Airway epithelial cell (primary cell): ENCODE measurements at places on chromosomes 1 and 21. TPM values are rescaled to one million over a fixed set of nuclear protein-coding genes. Genes with fewer than 3 reads are reported as not detected.

PWP2 gene
- total RNA-seq: 7.3 and 12.8 TPM in 2 replicates

NTNG1 gene
- 1.3 TPM in 2 replicates for total RNA-seq

PGLYRP4 gene
- 3.5 and 10.7 TPM in 2 replicates for total RNA-seq

MFSD2A gene
- 23.6 and 30.8 TPM in 2 replicates for total RNA-seq

VASH2 gene
- total RNA-seq: 0.05 and 0.49 TPM in 2 replicates

OR2L3 gene
- total RNA-seq: not detected in 2 replicates

CLCA4 gene
- total RNA-seq: 3.1 and 6.5 TPM in 2 replicates

MAP3K6 gene
- total RNA-seq: 29.2 and 45.2 TPM in 2 replicates

MAP3K21 gene
- total RNA-seq: 10.6 and 11.1 TPM in 2 replicates

CRP gene
- total RNA-seq: not detected in 2 replicates

UBXN10 gene
- 0.23 TPM in 1 of 2 replicates, not detected in the other for total RNA-seq

C1orf94 gene
- not detected in 2 replicates for total RNA-seq

HTR6 gene
- not detected in 2 replicates for total RNA-seq

CYP4A22 gene
- total RNA-seq: not detected in 2 replicates

PDC gene
- not detected in 2 replicates for total RNA-seq

MARK1 gene
- total RNA-seq: 6.0 and 8.5 TPM in 2 replicates

ZNF593OS gene
- total RNA-seq: not detected in 2 replicates

NTMT2 gene
- total RNA-seq: not detected in 2 replicates

GPR37L1 gene
- 0.07 TPM in 1 of 2 replicates, not detected in the other for total RNA-seq

ZNF672 gene
- 26.1 and 27.6 TPM in 2 replicates for total RNA-seq

SLC30A10 gene
- total RNA-seq: 0.07 TPM in 1 of 2 replicates, not detected in the other

PLEKHO1 gene
- 7.2 and 8.0 TPM in 2 replicates for total RNA-seq

CIART gene
- 4.1 and 6.1 TPM in 2 replicates for total RNA-seq

TTC39A gene
- 9.7 and 12.1 TPM in 2 replicates for total RNA-seq

TNFRSF9 gene
- not detected in 2 replicates for total RNA-seq

NBPF6 gene
- not detected in 2 replicates for total RNA-seq

CACHD1 gene
- total RNA-seq: 2.2 and 3.1 TPM in 2 replicates

SYNC gene
- total RNA-seq: 6.7 and 8.7 TPM in 2 replicates

MTR gene
- 9.2 and 11.0 TPM in 2 replicates for total RNA-seq

CFH gene
- 30.1 and 33.3 TPM in 2 replicates for total RNA-seq

OR10Z1 gene
- not detected in 2 replicates for total RNA-seq

LDLRAD1 gene
- 0.35 and 0.42 TPM in 2 replicates for total RNA-seq

DIRAS3 gene
- total RNA-seq: 0.46 and 0.63 TPM in 2 replicates

FCRLB gene
- total RNA-seq: 1.6 and 2.7 TPM in 2 replicates

ETV3L gene
- total RNA-seq: not detected in 2 replicates

LYSMD1 gene
- total RNA-seq: 7.2 and 9.7 TPM in 2 replicates

FAM151A gene
- total RNA-seq: not detected in 2 replicates
